ENCODE measurements at places on chromosomes 2 and 18.

- no peak for DNase-seq
Measured at GRCh38 chr2:127216095-127216494, 4.0 kb downstream of the CYP27C1 start.

DNA sequence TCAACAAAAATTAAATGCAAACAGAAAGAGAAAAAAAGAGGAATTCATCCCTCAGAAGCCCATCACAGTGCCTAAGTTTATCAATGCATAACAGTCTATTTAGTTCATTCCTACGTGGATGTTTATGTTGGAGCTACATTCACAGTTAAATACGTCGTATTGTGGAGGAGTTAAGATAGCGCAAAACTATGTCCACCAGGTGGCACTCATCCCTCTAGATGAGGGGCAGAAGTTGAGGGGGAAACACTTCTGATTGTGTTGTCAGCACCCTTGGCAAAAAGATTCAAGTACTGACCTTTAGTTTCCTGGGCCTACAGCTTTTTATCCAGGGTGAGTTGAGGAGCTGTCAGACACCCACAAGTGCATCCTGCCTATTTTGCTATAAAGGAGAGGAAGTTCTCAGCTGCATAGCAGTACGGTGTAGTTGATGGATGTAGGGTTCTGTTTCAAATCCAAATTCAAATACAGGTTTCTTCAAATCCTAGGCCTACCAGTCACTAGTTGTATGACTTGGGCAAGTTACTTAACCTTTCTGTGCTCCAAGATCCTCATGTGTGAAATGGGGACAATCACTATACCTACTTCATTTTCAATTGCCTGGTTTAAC lies 26.8 kb upstream of the MYO1B start:
- DNase-seq: peak; percentile 77

DNA sequence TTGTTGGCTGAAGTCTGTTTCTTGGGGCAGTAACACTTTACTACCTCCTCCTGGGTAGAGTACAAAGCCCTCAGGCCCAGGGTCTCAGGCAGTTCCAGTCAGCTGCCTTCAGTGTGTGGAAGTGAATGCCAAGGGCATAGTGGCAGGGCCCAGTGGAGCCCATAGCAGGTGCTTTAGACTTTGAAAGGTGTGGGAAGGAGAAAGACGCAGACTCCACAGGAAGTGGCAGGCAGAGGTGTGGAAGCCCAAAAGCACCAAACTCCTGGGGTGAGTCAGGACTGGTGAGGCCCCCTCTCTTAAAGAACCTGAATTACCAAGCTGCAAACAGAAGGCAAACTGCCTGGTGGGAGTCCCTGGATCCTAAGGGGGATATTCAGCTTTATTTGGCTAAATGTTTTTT lies 45.3 kb downstream of the ADAM23 start:
- DNase-seq: no peak

- DNase-seq: no peak
Measured at GRCh38 chr2:70949086-70949485, 13.4 kb downstream of the ATP6V1B1 start.

GRCh38 chr2:107737756-107738155 lies 88.9 kb upstream of the RGPD4 start:
- no peak for DNase-seq

DNA sequence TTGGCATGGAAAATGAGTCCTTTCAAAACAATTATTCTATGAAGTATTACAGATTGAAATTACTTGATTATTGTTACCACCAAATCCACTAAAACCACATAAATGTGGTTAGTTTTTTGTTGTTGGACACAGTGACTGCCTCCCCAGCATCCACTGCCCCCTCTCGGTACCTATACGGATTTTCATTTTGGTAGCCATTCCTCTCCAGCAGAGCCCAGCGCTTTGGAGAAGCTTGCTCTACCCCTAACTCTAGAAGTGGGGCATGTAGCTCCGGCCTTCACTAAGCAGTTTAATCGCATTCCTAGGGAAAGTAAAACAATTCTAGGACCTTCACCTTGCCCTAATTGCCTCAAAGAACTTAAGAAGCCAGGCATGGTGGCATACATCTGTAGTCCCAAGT lies 24.2 kb downstream of the OLA1 start:
- DNase-seq: no peak

DNA sequence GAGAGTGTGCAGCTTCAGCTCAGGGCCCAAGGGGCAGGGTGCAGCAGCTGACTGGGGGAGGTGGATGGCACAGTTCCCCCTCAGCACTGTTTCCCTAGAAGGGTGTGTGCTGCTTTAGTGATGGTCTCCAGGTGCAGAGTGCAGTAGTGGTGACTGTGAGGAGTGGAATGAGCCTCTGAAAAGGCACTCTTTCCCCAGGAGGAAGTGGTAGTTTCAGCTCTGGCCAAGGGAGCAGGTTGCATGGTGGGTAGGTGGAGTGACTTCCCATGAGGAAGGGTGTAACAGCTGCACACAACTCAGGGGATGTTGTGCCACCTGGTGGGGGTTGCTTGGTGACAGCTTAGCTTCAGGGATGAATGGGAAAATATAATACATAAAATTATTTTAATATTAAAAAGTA lies 251.5 kb upstream of the NXPH2 start:
- DNase-seq: no peak

GRCh38 chr18:45519411-45520280 lies 95.6 kb upstream of the SLC14A2 start:
- no peak for DNase-seq
